ENCODE measurements at places on chromosomes 16 and 17.

- no peak for DNase-seq
Observed at GRCh38 chr17:39000021-39000601, 32.9 kb upstream of the FBXO47 start.

DNA sequence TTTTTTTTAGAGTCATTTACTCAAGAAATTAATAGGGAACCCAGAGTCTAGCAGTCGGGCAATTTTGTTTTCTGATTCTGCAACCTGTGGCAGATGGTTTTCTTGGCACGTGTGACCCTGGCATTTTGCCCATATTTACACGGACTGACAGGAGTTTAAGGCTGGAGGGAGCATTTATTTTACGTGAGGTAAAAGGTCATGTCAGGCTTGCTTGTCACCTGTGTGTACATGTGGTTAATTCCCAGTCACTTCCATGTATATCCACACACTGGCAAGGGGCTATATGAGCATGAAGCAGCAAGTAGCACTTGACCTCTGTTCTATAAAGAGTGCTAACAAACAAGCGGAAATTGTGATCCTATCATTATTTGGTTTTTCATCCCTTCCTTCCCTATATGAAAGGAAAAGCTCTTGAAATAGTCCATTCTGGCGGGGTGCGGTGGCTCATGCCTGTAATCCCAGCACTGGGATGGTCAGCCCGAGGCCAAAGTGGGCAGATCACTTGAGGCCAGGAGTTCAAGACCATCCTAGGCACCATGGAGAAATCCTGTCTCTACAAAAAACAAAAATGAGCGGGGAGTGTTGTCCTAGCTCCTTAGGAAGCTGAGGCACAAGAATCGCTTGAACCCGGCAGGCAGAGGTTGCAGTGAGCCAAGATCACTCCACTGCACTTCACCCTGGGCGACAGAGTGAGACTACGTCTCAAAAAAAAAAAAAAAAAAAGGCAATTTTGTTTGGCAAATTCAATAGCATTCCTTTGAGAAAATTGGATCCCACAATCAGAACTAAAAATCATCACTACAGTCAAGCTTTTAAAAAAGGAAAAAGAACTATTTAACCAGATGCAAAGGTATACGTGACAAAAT is 2.1 kb downstream of the SPAG9 start:
- DNase-seq = no peak

GRCh38 chr17:67573987-67574657 is 143.6 kb upstream of the NOL11 start:
- DNase-seq = no peak

DNA sequence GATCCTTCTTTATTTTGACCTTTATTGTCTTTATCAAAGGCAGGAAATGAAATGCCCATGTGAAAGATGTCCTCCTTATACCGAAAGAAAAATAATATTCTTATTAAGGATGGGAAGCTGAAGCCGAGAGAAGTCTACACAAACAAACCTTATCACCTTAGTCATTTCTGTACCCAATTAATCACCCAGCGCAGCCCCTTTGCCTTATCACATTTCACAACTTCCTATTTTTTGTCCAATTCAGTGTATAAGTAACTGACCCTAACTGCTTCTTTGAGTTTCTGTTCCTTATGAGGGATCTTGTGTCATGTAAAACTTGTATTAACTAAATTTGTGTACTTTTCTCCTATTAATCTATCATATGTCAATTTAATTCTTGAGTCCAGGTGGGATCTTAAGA is 16.4 kb upstream of the CCL23 start:
- DNase-seq = no peak

DNA sequence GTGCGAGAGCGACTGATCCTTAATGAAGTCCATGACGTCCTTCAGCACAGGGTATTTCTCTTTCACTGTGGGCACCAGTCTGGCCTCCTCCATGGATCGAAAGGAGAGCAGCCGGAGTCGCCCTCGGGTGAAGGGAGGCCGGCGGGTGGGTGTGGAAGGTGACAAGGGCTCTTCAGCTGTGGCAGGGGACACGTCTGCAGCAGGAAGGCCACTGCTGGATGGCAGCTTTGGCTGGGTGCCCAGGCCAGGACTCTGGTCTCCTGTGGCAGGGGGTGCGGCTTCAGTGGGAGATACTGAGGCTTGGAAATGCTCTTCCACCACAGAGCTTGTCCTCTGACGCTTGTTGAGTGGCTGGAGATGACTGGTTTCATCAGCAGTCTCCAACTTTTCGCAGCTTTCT is 78.5 kb downstream of the ZZEF1 start:
- DNase-seq = no peak

DNA sequence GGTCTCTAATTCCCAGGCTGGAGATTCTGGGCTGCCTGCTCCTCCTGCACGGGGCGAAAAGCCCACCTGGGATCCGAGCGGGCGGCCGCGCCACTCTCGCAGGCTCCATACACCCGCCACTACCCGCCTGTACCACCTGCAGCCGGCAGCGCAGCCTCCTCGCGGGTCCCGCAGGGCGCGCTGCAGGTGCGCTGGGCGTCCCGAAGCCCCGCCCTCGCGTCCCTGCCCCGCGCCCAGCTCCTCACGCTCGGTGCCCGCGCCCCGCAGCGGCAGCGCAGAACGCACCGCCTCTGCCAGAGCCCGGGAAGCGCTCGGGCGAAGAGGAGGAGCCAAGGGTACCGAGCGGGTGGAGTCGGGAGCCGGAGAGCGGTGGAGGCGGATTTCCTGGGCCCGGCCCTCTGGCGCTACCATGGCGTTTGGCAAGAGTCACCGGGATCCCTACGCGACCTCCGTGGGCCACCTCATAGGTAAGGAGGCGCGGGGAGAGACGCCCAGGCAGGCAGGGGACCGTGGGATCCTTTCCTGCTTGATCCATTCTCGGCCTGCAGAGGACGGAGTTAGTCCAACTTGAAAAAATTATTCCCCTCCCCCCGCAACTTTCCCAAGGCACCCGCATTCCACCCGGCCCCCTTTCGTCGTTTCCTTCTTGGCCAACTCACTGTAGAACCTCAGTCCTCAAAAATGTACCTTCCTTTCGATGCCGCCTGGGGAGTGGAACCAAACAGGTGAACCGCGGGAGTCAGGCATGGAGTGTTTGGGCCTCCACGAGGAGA is at the start of gene TOM1L1:
Gene TOM1L1 (plus strand): TSS at position 396 of the 773 bp plus-strand sequence. CDS start 14 bp downstream, at position 410.
- DNase-seq = peak; percentile 71

DNA sequence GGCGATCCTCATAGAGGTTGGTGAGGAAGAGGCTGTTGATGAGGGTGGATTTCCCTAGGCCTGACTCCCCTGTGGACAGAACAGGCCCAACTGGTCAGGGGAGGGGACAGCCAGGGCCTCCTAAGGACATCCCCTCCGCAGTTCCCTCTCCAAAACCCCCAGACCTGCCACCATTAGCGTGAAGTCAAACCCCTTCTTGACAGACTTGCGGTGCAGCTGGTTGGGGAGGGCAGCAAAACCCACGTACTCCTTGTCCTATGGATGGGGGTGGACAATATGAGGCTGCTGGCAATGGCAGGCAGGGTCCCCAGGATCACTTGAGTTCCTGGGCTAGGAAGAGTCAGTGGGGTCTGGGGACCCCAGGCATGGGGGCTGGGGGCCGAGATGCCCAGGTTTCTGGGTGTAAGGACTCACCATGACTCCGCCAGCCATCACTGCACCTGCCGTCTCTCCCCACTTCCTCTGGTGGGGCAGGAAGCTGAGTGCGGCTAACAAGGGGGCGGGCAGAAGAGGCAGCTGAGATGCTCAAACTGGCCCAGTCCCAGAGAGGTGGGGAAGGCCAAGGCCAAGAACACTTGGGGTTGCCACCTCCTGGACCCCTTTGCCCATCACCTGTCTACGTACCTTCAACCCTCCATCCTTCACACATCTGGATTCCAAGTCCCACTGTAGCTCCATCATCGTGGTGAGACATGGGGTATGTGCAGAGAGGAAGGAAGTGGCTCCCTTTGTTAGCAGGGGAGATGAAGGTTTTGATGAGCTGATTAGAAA is at the start of gene SEPTIN1:
Gene SEPTIN1 (minus strand): TSS at position 451 of the 771 bp plus-strand sequence. CDS start 19 bp downstream, at position 432.
- DNase-seq = no peak

- DNase-seq = no peak
Observed at GRCh38 chr16:70576431-70577255, 53.0 kb downstream of the SF3B3 start.

GRCh38 chr16:66419527-66419926 is 7.6 kb upstream of the BEAN1 start:
- no peak for DNase-seq
